Left ventricle myocardium inferior (tissue), 1 donor: ENCODE measurements at places on chromosomes 13 and 19.

DNA sequence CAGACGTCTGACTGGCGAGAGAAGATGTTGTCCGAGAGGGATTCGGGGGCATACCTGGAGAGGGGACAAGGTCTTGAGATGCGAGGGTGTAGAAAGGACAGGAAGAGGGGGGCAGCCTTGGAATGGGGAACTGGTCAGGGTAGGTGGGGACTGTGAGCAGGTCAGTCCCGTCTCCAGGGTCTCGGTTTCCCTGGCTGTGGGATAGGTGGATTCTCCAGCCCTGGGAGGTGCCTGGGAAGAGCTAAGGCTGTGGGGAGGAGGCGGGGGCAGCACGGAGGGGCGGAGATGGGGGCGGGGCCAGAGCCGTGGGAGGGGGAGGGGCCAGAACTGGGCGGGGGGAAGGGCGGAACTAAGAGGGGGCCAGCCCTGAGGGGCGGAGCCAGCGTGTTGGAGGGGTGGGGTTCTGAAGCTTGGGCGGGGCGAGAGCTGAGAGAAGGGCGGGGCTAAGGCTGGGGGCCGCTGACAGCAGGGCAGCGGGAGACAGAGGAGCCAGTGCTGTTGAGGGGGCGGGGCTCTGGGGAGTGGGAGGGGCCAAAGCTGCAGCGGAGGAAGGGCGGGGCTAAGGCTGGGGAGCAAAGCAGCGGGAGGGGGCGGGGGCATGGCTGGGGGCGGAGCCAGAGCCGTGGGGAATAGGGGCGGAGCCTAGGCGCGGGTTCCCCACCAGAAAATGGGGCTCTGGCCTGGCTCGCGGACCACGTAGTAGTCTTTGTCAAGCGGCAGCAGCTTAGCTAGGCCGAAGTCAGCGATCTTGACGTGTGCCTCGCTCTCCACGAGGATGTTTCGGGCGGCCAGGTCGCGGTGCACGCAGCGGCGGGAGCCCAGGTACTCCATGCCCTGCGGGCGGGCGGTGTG, 9.5 kb upstream of the INSL3 start:
- DNase-seq: no peak
- H3K27ac ChIP-seq: no peak overlapping the region
- H3K27me3 ChIP-seq: peaks cover 97% of the 10 kb centered on the region
- peak overlapping the region; percentile 34 for H3K4me3 ChIP-seq
- H3K36me3 ChIP-seq: no peaks in the 10 kb centered on the region

- H3K4me3 ChIP-seq: no peak overlapping the region
- no peak overlapping the region for H3K27ac ChIP-seq
- H3K4me1 ChIP-seq: peaks cover 11% of the 10 kb centered on the region
- DNase-seq: no peak
Measured at GRCh38 chr13:39777527-39778061, 122.1 kb downstream of the COG6 start.

DNA sequence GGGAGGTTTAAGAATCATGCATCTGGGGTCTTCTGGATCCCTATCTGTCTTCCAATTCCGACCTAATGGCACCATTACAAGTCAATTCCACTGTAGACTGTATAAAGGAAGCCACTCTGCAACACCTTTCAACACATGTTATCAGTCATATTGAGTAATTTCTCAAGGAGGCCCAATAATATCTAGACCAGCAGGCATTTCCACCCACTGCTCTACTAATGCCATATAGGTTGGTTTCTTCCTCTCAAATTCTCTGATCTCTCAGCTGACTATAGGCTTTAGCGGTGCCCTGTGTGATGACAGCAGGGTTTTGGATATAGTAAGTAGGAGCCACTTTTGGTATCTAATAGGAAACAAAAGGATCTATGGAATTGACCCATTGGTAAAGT, 12.4 kb upstream of the ITM2B start:
- H3K27me3 ChIP-seq: no peaks in the 10 kb centered on the region
- peaks cover 18% of the 10 kb centered on the region for H3K4me1 ChIP-seq
- no peak overlapping the region for H3K4me3 ChIP-seq

GRCh38 chr19:3580156-3580934, 4.9 kb upstream of the GIPC3 start:
- no peak for DNase-seq
- H3K36me3 ChIP-seq: no peaks in the 10 kb centered on the region
- peaks cover 21% of the 10 kb centered on the region for H3K27me3 ChIP-seq
- no peak overlapping the region for H3K4me3 ChIP-seq
- no peak overlapping the region for H3K27ac ChIP-seq
